Activated CD4-positive, alpha-beta T cell treated with anti-CD3 and anti-CD28 coated beads, Interleukin-2, amount 50 U/mL, for 1 hour (primary cell): ENCODE measurements at places on chromosomes 1 and 21.

DNA sequence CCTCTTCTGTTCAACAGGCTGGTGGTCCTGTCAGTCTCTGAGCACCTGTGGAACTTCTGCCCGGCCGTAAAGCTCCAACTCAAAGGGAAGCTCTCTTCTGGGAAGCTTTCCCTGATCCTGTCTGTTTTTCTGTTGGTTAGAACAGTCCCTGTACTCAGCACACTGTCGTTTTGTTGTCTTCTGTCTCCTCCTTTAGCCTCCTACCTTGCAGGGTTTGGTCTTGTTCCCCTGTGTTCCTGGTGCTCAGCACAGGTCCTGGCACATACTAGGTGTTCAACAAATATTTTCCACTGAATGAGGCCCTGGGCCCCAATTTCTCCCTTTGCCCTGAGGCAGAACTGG lies 328 bp upstream of the KDF1 start:
- no peak for DNase-seq

GRCh38 chr1:174964261-174964971 lies 35.3 kb upstream of the CACYBP start:
- peak; percentile 15 for DNase-seq

GRCh38 chr1:35463232-35463631 lies 94.0 kb downstream of the KIAA0319L start:
- DNase-seq: no peak

- DNase-seq: no peak
These were observed 246.5 kb upstream of the VAMP3 start for GRCh38 chr1:7524341-7525337.

DNA sequence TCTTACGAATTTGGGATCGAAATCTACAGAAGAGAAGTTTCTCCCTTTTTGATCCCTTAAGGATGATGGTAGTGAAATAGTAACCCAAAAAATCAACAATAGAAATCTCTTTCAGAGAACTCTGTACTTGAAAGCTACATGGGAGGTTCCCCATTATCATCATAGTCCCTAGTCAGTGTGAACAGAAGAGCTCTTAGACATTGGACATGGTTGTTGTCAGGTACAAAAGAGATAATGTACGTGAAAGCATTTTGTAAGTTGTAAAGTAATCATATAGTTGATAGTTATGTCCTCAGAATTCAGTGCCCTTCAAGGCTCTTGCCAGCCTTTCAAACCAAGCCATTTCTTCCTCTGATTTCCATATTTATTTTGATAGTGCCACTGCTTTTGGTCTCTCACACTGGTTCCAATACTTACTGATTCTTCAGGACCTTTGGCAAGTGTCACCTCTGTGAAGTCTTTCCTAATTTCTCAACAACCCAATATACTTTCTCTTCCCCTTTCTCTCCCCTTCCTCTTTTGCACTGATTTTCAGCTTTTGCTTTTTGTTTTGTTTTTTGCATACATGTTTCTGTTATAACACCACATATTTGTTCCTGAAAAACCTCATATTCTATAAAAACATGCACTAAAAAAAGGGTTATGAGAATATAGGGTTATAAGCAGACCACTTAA lies 22.4 kb downstream of the VPS45 start:
- no peak for DNase-seq

GRCh38 chr1:27588256-27589232 lies 15.4 kb downstream of the AHDC1 start:
- no peak for DNase-seq

DNA sequence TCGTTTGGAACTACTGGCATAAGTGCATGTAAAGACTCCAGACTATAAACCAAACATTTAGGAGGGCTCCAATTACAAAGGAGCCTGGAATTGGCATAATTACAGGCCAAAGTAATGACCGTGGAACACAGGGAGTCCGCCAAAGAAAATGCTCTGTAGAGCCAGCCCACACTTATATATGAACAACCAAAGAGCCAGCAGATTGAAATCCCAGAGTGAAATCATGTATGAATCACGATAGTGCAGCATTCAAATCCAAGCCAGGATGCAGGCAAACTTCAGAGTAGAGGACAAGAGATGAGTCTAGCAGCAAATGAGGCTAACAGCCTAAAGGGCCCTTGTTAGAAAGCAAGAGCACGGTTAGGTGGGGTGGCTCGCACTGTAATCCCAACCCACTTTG lies 13.1 kb downstream of the VPS26C start:
- no peak for DNase-seq

GRCh38 chr1:201536558-201536957 lies 2.4 kb upstream of the NAV1 start:
- DNase-seq: no peak

DNA sequence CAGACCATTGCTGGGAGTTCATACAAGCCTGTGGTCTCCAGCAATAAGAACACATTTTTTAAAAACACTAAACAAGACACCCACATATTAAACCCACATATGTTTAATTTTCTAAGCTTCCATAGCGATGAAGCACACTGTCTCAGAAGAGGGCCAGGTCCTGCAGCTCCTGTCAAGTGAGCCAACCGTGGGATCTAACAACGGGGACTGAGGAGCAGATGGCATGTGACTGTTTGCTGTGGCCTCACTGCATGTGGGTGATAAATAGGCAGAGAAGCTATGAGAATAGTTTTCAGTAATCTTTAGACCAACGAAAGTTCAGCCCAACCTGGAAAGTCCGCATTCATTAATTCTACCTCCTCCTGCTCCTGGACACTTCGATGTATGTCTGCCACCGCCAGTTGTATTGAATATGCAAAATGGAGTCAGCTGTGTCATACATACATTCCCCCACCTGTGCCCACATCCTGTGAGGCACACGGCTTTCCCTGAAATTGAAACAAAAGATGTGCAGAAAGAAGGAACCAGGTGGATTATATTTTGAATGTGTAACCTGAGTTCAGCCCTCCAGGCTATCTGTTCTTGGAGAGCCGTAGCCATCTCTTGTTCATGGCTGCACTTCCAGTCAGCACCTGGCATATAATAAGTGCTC lies 88.2 kb downstream of the MIS18A start:
- DNase-seq: no peak

- DNase-seq: no peak
These were observed 150.9 kb downstream of the NTMT2 start for GRCh38 chr1:170296642-170297041.

GRCh38 chr1:226887006-226887405 lies 16.6 kb downstream of the PSEN2 start:
- DNase-seq: no peak

DNA sequence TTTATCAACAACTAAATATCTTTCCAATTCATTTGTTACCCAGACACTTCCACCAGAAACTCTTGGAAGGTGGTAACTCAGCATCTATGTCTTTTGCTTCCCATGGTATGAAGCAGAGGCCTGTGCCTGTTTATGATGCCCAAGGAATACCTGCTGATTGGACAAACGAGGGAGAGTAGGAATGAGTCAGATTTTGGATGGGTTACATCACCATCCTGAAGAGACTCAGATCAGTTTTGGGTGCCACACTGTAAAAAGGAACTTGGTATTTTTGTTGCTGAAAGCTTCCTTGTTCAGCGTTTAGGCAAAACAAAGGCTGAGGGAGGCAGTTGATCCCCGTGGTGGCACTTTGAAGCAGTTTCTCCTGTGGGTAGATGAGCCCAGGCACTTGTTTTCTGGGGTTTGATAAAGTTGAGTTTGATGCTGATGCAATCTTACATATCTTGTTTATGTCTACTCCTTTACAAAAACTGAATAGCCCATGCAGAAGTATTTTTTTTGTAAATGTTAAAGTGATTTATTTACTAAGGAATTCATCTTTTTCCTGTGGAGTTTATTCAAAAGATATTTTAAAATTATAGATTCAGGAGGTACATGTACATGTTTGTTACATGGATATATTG lies 26.7 kb upstream of the CYP4X1 start:
- DNase-seq: no peak

GRCh38 chr1:190312763-190313162 lies 164.9 kb downstream of the BRINP3 start:
- no peak for DNase-seq

DNA sequence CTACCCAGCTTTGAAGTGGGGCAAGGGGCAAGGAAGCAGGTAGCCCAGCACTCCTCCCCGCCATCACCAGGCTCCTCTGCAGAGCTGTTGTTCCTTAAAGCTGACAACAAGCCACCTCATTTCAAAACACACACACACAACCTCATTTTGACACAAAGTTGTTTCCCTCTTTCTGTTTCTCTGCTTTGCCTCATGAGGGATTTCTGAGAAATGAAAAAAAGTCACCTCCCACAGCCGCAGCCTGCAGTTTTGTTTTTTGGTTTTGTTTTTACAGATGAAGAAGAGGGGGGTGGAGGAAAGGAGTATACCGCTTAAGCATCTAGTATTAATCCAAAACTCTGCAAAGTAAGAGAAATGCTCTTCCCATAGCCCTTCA lies 12.1 kb downstream of the MCL1 start:
- peak; percentile 34 for DNase-seq

DNA sequence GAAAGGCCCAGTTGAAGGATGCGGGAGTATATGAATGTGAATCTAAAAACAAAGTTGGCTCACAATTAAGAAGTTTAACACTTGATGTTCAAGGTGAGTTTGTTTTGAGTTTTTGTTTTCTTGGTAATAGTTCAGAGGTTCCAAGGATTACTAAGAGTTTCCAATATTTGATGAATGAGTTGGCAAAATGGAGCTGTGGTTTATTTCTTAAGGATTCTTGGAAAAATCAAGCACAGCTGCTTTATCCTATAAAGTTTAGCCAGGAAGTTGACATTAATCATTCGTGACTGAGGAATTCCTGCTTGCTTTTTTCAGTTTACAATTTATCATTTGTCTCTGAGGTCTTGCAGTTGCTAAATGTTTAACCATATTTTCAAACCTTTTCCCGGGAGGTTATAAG lies 15.1 kb downstream of the VCAM1 start:
- no peak for DNase-seq

GRCh38 chr1:44721485-44722361 lies 9.2 kb downstream of the RNU5D-1 start:
- peak; percentile 61 for DNase-seq

DNA sequence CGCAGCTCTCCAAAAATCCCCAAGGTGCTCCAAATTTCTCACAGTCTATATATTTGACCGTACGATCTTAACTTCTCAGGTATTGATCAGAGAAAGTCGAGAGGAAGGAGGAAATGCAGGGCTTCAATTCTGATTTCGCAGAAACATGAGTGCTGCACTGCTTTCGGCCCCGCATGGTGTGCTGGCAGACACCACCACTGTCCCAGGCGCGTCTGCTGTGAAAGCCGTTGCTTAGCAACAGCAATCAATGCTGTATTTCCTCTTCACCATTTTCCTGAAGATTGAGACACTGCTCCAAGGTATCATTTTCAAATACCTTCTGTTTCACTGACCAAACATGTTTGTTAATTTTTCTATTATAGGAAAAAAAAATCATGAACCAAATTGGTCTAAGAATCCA lies 296.3 kb downstream of the SMYD3 start:
- DNase-seq: no peak

DNA sequence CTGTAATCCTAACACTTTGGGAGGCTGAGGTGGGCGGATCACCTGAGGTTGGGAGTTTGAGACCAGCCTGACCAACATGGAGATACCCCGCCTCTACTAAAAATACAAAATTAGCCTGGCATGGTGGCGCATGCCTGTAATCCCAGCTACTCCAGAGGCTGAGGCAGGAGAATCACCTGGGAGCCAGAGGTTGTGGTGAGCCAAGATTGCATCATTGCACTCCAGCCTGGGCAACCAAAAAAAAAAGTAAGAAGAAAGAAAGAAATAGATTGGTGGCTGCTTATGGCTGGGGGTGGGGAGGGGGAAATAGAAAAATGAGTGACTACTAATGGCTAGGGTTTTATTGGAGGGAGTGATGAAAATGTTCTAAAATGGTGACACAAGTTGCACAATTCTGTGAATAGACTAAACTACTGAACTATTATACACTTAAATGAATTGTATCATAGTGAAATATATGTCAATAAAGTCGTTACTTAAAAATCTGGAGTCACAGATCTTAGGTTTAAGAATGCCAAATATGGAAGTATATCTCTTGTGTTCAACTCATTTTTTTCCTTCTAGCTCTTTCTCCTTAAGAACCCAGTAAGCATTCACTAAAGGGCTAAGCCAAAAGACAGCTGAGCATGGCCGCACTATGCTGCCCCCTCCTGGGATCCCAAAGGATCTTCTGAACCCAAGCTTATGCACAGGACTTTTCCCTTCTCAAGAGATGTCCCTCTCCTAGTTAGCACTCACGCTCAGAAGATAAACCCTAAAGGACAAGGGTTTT lies 3.2 kb upstream of the NPL start:
- peak; percentile 8 for DNase-seq

GRCh38 chr1:228849011-228849541 lies 113.8 kb downstream of the RHOU start:
- DNase-seq: no peak
